ENCODE measurements at places on chromosomes 6 and 20.

- no peak for DNase-seq
These were observed at the start of gene PXDC1 for GRCh38 chr6:3751077-3751729. Gene PXDC1, minus strand, starts transcription at chr6:3751713. Its CDS starts 182 bp downstream, at chr6:3751531.

GRCh38 chr20:40657526-40657925 is 31.5 kb downstream of the MAFB start:
- DNase-seq, result no peak

- no peak for DNase-seq
These were observed 57.0 kb upstream of the CD93 start for GRCh38 chr20:23143098-23143497.

DNA sequence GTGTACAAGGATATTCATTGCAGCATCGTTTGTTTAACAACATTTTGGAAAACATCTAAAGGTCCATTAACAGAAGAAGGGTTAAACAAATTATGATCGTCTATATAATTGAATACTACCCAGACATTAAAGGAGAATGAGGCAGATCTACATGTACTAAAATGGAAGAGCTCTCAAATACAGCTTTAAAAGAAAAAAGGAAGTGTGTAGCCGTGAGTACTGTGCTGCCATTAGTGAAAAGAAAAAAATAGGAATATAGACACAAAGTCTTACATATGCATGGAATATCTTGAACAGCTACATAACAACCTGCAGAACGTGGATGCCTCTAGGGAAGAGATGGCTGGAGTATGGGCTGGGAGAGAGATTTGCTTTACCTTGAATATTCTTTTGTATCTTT is 37.9 kb downstream of the PRDM1 start:
- no peak for DNase-seq

- no peak for DNase-seq
These were observed 5.1 kb downstream of the KCNS1 start for GRCh38 chr20:45095805-45096238.

All from activated CD4-positive, alpha-beta T cell treated with anti-CD3 and anti-CD28 coated beads, Interleukin-2, amount 50 U/mL, for 24 hours (primary cell).